Cardiac septum (tissue), 1 donor: ENCODE measurements at places on chromosomes 6 and 20. TPM values are rescaled to one million over a fixed set of nuclear protein-coding genes. Genes with fewer than 3 reads are reported as not detected.

DNA sequence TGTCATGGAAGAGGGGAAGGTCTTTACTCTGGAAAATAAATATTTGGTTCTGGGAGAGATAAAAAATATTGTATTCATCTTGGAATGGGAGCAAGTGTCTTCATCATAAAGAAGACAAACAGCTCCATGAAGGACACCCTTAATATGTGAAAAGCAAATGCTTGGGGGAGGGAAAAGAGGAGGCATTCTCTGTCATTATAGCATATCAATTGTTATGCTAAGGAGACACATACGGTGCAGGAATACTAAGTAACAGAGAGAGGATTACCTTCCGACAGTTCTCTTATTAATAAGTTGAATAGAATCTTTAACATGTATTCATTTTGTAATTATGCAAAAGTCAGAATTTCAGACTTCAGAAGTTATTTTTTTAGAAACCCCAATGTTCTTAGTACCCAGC, 634.4 kb downstream of the UTRN start:
- no peak for DNase-seq

GRCh38 chr6:157667211-157668008, 155.6 kb upstream of the SNX9 start:
- DNase-seq = peak; percentile 38

DNA sequence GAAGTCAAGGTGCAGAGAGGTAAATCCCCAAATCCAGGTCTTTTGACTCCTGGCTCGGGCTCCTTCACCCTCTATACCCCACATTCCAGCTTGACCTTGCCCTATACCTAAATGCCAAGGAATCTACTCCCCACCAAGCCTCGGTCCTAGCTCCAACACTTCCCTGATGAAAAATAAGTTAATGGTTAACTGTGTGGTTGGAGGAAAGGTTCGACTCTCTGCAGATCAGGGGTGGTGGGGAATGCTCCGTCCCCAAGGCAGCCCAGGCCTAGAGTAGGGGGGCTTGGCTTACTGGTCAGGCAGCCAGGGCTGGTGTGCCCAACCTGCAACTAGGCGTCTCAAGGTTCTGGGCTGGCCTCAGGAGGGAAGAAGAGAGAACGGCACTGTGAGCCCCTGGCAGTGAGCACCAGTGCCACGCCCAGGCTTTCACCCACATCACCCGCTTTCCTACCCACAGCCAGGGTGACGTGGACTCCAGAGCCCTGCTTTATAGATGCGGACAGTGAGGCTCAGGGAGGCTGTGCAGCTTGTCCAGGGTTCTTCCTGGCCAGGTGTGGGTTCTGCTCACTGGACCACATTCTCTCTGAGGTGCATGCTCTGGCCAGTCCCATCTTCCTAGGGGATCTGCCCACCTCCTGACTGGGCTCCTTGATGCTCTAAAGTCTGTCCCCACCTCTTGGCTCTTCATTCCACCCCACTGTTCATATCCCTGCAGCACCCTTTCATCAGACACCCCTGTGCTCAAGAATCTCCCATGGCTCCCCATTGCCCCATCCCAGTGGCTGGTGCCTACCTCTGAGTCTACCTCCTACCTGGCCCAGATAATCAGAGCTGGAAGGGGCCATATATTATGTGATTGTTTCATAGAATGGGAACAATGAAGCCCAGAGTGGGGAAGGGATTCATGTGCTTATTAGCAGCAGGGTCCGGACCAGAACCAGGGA, 8.2 kb downstream of the SPDEF start:
- no peak for DNase-seq

GRCh38 chr20:1894471-1894950, 696 bp upstream of the SIRPA start:
- DNase-seq = no peak

C6orf52 gene
- total RNA-seq = 1.7 TPM

- peak; percentile 79 for DNase-seq
Observed at GRCh38 chr6:90294989-90295853, 1.4 kb downstream of the BACH2 start.

DNA sequence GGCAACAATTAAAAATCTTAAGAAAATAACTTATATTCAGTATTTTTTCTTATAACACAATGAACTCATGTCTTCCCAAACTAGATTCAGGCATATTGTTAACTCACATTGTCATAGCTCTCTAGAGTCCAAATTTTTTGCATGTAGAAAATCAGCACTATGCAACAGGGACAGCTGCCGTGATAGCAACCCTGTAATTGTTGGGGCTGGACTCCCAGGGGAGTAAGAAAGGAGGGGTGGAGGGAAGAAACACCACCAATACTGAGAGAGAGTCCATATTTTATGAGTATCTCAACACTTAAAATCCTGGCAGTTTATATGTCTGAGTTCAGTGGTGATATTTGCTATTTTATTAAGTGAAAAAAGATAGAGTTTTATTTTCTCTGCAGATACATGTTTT, 89.6 kb upstream of the HS3ST5 start:
- no peak for DNase-seq

MUC22 gene
- not detected for total RNA-seq

DNA sequence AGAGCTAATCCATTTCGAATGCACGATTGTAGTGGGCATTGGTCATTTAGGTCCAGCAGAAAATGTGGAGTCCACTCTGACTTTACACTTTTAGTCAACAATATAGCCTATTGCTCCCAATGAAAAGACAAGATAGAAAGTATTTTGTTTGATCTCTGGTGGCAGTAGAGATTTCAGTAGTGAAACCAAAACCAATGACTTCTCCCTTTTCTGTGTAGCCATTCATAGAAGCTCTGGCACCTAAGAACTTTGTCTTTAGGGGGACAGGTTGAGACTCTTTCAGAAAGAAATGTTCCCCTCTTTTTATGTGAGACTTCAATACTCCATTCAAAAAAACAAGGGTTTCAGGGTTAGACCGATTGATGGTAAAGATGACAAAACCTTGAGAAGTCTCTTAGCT, 510.8 kb upstream of the POU3F2 start:
- no peak for DNase-seq

EMILIN3 gene
- 0.51 TPM for total RNA-seq

SDCBP2 gene
- 2.7 TPM for total RNA-seq

DNA sequence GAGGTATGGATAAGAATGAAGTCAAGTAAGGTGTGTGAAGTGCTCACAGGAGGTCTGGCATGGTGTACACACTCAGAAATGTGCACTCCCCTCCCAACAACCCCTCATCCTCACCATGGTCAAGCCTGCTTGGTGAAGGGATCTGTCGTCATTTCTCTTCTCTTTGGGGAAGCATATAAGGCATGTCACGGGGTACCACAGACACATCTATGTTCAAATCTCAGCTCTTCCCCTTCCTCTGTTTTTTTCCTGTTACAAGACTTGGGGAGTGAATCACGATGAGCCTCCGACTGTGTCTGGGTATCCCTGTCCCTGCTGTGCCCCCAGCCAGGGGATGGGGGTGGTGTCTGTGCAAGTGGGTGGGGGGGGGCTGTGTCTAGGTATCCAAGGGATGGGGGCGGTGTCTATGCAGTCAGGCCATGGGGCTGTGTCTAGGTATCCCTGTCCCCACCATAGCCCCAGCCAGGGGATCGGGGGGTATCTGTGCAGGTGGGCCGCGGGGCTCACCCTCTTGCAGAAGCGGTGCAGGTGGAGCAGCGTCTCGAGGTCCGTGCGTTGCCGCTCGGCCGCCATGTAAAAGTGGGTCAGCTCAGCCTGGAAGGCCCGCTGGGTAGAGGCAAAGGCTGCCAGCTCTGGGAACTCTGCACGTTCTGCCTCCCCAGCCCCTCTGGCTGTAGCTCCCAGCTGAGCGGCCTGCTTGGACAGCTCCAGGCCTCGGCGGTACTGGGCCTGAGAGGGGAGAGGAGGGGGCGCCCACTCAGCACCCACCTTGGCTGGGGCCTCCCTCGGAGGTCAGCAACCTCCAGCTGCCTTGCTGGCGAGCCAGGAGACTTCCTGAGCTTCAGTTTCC, 43.6 kb downstream of the KIAA1755 start:
- peak; percentile 73 for DNase-seq

CD93 gene
- total RNA-seq = 40.3 TPM

DNAAF9 gene
- 29.1 TPM for total RNA-seq

DNA sequence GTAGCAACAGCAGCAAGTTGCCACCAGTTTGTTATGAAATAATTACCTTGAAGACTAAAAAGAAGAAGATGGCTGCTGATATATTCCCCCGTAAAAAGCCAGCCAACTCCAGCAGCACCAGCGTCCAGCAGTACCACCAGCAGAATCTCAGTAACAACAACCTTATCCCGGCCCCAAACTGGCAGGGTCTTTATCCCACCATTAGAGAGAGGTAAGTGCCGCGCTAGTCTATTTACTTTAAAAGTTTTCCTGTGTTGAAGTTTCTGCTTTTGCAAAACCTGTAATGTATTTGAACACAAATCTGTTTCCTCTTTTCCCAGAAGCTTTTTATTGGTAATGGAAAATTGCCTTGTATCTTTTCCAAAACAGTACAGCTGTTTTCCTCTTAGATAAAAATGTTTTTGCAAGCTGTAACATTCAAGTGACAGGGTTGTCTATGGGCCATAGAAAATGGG, 725 bp downstream of the BTBD3 start:
- DNase-seq = no peak

DNA sequence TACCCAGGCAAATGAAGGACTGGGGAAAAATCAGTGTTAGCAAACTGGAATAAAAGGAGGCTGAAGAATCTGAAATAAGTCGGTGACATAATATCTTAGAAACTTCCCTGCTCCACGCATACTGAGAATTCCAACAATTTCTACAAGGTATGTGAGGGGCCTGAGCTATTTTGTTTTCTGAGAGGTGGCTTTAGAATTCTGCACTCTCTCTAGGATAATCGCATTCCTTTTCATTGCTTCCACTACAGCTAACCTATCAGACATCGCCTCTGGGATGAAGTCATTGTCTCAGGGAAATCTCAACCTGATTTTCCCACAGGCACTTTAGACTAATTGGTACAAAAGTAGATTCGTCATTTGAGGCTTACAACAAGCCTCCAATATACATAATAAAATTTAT, 740.8 kb downstream of the PHF3 start:
- DNase-seq = no peak

DDX43 gene
- not detected for total RNA-seq

PTPRT gene
- 0.03 TPM for total RNA-seq

HTR1E gene
- total RNA-seq = not detected

GRCh38 chr6:159790956-159791598, 810 bp downstream of the MRPL18 start:
- no peak for DNase-seq

FOXS1 gene
- total RNA-seq = 6.1 TPM

TMEM181 gene
- 10.6 TPM for total RNA-seq

HCK gene
- total RNA-seq = 5.5 TPM

DNA sequence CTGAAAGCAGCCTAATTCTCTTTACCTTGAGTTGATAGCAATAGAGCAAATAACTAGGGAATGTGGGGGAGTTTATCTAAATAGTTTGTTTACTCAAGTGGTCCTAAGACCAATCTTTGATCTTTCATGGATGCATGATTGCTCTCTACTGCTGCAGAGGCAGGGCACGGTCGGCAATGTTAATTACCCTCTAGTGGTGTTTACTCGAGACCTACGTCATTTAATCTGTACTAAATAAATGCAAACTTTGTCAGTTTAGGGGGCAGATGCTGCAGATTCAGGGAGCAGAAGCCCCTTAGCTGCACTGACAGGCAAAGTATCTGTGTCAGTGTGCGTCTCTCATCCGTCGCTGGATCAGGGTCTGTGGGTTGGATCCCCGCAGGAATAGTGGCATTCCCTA, 6.9 kb downstream of the RTN4IP1 start:
- no peak for DNase-seq

DNA sequence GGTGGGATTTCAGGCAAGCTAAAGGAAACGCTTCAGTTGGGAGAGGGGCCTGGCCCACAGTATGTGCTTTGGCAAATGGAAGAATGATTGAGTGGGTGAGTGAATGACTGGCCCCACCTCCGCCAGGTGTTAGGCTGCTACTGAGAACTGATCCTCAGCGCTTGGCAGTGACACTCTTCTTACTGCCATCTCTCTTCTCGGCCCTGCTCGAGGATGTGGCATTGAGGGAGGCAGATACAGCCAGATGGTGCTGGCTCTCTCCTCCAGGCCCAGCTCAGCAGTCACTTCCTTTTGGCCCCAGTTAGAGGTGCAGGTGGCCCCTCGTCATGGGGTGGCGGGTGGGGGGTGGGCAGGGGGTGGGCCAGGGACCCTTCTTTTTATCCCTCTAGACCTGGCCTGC, 38.9 kb upstream of the KCNK5 start:
- DNase-seq = no peak

DNA sequence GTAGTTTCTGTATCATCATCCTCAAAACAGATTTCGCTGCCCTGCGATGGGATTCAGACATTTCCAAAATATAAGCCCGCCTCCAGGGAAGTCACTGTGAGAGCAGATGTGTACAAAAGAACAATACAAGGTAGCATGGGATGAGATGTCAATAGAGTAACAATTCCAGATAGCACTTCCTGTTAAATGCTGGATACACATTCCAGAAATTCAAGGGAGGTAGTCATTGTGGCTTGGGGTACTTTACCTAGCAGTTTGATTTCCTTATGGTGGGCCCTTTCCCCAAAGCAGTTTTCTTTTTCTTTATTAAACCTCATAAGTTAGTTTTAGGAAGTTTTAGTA, 2.5 kb downstream of the RNF217 start:
- no peak for DNase-seq

BTNL2 gene
- not detected for total RNA-seq

DNA sequence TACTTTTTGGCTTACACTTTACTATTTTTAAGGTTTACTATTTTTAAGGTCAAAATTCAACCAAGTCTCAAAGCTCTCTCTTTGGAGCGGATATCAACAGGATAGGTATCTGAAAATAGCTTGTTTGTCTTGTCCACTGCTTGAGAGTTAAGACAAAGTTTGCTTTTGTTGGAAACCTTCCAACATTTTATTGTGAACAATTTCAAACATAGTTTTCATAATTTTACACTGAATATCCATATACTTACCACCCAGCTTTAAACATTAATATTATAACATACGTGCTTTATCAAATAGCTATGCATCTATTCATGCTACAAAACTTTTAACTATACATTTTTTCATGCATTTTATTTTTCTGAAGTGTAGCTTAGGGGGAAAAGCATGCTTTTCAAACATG, 109.9 kb downstream of the FYN start:
- DNase-seq = no peak

DNA sequence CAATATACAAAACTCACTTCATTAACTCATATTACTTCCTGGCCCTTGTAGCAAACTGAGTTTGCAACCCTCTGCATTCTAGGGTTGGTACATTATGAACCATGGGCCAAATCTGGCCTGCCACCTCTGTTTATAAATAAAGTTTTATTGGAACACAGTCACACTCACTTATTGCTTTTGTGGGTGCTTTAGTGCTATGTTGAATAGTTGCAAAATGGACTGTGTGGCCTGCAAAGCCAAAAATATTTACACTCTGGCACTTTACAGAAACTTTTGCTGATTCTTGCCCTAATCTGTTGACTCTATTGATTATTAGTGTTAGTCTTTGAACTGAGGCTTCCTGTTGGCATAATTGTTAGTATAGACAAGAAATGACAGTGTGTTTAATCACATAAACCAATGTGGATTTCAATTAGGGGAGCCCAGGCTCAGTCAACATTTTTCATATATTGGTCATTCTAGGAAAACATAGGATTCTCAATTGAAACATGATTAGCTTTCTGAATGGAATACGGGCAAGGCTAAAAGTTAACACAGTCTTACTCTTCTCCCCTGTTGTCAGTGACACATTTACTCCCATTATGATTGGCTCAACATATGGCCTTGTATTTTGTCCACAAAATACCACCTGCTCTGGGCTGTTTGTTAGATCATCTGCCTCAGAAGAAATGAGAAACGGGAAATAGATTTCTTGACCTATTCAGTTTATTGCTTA, 241.9 kb upstream of the ZFP64 start:
- DNase-seq = no peak
